Activated CD8-positive, alpha-beta memory T cell treated with anti-CD3 and anti-CD28 coated beads, Interleukin-2, amount 10 ng/mL, durations not matched to agents 7 days and 5 days (primary cell): ENCODE measurements at places on chromosomes 6 and 20. TPM values are rescaled to one million over a fixed set of nuclear protein-coding genes. Genes with fewer than 3 reads are reported as not detected.

DNA sequence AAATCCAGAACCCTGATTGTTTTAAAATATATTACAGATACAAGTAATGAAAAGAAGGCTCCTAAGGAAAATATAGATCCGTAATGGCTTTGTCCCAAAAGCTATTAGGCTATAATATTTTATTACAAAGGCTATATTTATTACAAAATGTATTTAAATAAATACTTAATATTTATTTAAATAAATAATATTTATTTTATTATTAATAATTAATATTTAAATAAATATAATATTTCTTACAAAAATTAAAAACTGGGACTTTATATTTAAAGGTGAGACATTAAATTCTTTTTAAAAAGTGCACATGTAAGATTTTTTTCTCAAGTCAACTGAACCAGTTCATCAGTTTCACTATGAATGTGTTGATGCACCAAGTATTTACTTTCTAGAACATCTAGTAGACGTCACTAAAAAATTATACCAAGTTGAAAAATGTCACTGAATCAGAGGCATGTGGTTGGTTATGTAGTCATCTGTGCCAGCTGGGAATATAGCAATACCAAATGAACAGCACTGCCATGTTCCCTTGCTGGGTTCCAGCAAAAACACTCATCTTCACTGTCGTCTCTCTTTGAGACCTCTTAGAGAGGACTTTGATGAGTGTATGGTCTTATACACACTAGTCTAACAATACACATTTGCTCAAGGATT, 278.9 kb downstream of the ESR1 start:
- no peak for DNase-seq

DNA sequence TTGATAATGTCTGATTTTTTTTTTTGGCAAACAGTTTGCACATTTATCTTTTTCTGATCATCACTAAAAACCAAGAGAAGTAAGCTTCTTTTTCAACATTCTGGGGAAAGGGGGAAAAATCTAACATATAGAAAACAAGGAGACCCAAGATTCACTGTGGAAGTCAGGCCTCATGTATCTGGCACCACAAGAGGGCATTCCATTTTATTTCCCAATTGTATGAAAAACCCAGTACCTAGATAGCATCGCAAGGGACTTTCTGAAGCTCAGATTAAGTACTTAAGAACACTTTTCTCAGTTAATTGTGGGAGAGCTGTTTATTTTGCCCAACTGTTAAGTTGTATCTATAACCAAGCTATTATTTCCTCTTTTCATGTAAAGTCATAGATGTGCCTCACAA, 152.9 kb downstream of the KLHL32 start:
- DNase-seq: no peak

DNA sequence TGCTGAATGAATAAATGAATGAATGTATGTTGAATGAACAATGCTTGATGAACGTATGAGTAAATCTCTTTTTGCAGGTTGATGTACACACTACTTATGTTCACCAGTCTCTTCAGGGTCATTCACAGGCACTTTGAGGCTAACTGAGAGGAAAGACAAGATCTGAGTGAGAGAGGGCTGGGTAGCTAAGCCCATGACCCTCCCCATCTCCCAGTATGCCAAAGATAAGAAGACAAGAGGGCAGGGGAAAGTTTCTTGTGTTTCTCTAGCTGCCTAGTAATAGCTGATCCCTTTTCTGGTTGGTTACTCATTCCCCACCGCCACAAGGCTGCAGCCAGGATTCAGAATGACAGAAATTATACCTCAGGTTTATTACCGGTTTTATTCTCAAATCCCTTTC, 90.7 kb downstream of the CEP57L1 start:
- no peak for DNase-seq

GRCh38 chr20:60011512-60012507, 53.6 kb downstream of the CDH26 start:
- peak; percentile 66 for DNase-seq

DNA sequence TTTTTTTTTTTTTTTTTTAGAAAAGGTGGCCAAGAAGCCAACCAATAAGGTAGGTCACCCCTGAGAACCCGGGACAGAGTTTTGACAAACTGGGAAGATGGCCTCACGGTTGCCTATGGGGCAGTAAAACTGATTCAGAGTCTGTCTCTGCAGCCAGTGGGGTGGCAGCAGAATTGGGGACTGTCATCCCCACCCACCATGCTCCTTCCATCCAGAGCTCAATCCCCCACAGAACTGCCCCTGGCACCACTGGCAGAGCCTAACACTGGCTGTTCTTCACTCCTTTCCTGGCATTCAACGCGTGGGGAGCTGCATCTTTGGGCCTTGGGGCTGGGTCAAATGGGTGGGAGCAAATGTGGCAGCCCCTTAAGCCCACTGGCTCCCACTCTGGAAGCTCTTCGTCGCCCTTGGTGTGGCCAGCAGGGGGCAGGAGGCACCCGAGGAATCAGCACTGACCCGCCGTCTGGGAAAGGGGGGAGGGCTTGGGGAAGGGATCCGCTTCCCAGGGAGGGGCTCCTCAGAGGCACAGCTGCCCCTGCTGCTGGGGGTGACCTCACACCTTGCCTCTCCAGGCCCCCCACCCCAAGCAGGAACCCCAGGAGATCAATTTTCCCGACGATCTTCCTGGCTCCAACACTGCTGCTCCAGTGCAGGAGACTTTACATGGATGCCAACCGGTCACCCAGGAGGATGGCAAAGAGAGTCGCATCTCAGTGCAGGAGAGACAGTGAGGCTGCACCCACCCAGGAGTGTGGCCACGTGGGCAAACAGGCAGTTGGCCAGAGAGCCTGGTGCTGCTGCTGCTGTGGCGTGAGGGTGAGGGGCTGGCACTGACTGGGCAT, 10.4 kb downstream of the CD40 start:
- DNase-seq: no peak

- DNase-seq: no peak
Observed at GRCh38 chr6:111922454-111923297, 49.4 kb upstream of the FYN start.

DNA sequence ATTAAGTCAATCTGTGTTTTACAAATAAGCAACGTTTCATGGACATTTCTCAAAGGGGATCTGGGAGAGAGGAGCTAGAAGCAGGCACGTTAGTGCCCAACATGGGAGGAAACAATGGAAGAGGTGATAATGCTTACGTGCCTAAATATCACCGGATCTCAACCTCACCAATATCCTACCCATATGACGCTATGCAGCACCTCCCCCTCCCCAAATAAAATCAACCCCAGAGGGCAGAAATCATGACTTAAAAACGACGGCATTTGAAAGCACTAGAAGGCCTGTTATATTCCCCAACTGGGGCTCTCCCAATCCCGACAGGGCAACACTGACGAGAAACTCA, 425 bp downstream of the HBS1L start:
- peak; percentile 43 for DNase-seq

DNA sequence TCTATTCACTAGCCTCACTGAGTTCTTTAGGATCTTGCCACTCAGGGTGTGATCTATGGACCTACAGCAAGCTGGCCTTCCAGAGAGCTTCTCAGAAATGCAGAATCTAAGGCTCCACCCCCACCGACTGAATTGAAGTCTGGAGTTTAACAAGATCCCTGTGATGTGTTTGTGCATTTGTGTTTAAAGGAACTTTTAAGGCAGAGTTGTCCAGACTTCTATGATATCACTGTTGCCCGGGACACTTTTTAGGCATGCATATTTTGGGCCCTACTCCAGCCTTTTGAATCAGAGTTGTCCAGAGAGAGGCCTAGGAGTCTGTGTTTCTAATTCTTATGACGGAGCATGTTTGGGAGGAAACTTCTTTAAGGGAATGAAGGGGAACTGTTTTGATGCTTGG, 232.3 kb downstream of the QKI start:
- no peak for DNase-seq

DNA sequence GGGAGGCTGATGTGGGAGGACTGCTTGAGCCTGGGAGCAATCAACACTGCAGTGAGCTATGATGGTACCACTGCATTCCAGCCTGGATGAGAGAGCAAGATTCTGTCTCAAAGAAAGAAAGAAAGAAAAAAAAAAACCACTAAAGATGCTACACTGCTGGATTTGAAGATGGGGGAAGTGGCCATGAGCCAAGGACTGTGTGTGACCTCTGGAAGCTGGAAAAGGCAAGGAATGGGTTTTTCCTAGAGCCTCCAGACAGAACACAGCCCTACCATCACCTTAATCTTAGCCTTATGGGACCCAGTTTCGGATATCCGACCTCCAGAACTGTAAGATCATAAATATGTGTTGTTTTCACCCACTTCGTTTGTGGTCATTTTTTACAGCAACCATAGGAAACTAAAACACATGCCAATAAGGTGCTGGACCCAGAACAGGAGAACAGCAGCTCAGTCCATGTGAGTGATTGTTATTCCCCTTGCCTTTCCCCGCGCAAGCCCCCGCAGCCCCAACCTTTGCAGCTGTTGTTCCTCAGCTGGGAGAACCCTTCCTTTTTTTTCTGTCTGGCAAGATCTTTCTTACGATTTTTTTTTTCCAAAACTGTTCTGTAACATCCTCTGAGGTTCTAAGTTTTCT, 11.1 kb upstream of the VAPB start:
- DNase-seq: no peak

GRCh38 chr6:150922137-150922536, 56.6 kb downstream of the MTHFD1L start:
- no peak for DNase-seq

DNA sequence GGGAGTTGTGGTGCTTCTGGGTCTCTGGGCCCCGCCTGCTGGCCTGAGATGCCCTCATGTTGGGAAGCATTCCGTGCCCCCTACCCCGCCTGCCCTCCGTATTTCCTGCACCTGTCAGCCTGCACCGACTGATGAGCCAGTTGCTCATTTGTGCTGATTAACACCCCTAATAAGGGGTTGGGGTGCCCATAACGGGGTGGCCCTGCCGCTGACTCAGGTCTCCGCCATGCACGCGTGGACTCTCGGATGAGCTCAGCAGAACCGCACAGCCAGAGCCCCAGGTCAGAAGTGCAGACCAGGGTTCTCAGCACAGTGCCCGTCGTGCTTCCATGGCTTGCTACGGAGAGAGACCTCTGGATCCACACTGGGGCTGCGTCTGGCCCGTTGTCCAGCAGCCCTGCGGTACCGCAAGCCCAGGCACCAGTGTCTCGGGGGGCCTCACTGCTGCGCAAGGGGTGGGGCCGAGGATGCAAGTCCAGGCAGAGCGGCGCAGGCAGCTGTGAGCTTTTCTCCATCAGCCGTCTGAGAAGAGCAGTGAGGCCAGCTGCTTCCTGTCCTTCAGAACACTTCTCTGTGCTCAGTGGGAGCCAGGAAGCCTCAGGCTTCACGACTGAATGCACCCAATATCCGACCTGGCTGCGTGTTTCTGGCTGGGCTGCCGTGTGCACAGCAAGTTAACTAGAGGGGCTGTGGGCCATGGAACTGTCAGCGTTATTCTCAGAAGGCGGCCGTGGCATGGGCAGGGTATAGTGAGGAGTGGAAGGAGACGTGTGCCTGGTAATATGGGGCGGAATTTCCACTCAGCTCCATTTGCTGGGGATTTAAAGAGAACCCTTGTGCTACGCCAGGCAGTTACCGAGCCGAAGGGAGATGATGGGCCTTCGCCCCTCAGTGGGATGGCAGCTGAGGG, 18.6 kb downstream of the MTG2 start:
- DNase-seq: no peak

DNA sequence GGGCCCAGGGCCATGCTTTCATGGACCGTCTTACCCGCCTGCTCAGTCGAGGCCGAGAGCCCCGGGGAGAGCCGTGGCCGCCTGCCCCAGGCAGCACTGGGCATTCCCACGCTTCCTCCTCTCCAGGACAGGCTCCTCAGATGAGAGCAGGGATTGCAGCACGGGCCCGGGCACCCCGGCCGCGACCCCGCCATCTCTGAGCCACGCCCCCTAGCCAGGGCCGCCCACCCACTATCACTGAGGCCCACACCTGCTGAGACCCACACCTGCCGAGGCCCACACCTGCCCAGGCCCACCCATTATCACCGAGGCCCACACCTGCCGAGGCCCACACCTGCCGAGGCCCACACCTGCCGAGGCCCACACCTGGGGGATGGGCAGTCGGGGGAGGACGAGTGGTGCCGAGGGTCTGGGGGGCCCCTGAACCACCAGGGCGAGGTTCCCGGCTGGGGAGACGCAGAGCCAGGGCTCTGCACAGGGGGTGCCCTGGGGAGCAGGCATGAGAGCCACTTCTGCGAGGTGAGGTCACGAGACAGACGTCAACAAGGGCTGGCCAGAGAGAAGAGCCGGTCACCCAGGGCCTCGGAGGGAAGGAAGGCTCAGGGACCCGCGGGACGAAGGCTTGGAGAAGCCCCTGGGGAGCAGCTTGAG, 235.6 kb downstream of the ERMARD start:
- DNase-seq: no peak

DNA sequence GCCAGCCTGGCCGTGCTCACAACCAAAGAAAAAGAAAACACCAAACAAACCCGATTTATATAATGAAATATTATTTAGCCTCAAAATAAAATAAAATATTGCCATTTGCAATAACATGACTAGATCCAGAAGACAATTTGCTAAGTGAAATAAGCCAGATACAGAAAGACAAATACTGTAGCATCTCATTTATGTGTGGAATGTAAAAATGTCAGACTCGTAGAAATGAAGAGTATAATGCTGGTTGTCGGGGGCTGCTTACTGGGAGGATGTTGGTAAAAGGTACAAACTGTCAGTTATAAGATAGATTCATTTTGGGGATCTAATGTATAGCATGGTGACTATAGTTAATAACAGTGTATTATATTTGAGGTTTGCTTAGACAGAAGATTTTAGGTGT, 269.7 kb downstream of the THBS2 start:
- DNase-seq: no peak

- DNase-seq: no peak
Observed at GRCh38 chr6:35629876-35630378, 58.8 kb downstream of the FKBP5 start.

- DNase-seq: no peak
Observed at GRCh38 chr20:52922436-52922835, 49.7 kb upstream of the TSHZ2 start.

DNA sequence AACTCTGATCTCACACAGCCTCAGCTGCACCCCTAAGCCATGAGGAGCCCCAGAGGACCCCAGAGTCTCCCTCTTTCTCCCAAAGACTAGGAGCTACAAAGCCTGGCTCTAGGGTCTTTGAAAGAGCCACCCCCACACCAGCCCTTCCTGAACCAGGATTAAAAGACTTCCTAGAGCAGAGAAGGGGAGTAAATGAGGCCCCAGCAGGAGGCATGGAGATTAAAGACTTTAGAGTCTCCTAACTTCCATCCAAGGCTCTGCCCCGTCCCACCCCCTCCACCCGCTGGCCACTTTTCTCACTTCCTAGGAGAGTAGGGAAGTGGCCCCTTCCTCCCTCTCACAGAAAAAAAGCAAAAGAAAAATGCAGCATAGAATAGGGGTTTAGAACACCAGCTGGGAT, 1.7 kb downstream of the PREX1 start:
- DNase-seq: no peak

- DNase-seq: no peak
Observed at GRCh38 chr6:119514345-119514744, 164.8 kb upstream of the MAN1A1 start.

- DNase-seq: no peak
Observed at GRCh38 chr6:84224251-84224650, 3.2 kb downstream of the CEP162 start.

GRCh38 chr6:163008626-163009025, 280.9 kb downstream of the PACRG start:
- DNase-seq: no peak

- DNase-seq: no peak
Observed at GRCh38 chr6:28824793-28825731, 98.7 kb downstream of the TRIM27 start.

GRCh38 chr20:43191946-43192863, 2.5 kb upstream of the PTPRT start:
- no peak for DNase-seq

The DSE gene
- total RNA-seq: 7.1 TPM

The BPIFB1 gene
- not detected for total RNA-seq

The BPIFB4 gene
- total RNA-seq: not detected

The NKX2-4 gene
- total RNA-seq: not detected

The F13A1 gene
- total RNA-seq: not detected

The CGA gene
- total RNA-seq: not detected

The RIMS4 gene
- not detected for total RNA-seq

The SEMG1 gene
- not detected for total RNA-seq
